ENCODE measurements at places on chromosomes 3 and 15. TPM values are rescaled to one million over a fixed set of nuclear protein-coding genes. Genes with fewer than 3 reads are reported as not detected.
A peak's percentile ranks its signal among the peaks of the same experiment; 100 is the strongest.

DUT gene
- 153 TPM for total RNA-seq

KNG1 gene
- total RNA-seq: 1.0 TPM

ILDR1 gene
- total RNA-seq: 18.4 TPM

GRCh38 chr15:54789376-54789775 is 407.4 kb downstream of the RSL24D1 start:
- no peak for DNase-seq

DNA sequence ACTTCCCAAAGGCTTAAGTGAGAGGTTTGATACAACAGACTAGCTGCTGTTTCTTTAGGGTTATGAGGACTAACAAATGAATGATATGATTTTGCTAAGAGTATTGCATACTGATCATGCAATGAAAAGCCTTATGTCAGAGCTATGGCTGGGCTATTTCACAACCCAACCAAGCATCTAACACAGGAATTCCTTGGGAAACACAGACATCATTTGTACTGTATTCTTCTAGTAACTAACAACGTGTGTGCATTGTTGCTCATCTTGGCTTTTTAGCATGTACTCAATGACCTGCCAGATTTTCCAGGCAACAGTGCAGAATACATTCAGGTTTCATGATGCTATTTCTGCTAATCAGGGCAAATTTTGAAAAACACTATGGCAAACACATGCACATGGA is 19.3 kb downstream of the PDZRN3 start:
- no peak for DNase-seq

DNA sequence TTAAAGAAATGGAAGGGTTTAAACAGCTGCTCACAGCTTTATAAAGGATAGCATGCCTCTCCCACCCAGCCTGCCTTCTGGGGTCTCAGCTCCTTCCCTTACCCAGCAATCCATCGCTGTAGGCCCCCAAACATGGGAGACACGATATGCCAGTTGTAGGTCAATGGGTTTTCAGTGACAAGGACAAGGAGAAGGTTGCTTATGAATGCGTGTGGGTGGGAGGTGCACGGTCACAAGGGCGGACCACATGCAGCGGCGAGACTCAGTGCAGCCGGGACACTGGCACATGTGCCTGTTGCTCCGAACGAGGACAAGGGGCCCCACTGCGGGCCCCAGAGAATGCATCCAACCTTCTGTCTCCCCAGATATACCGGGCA is 67.0 kb downstream of the MGLL start:
- DNase-seq: no peak

DNA sequence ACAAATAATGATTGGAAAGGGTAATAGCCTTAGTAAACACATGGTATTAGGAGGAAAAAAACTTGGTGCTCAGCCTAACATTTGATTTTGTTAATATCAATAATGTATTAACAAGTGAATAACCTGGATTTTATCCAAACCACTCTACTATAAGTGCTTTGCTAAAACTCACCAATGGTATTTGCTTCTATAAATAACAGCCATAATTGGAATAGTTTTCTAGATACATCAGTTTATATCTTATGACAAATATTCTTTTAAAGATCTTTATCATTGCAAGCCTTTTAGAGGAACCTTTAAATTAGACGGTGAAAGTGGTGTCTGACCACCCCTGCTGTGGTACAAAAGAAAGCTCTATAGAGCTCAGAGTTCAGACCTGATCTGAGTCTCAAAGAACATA is 123.9 kb downstream of the SHOX2 start:
- no peak for DNase-seq

CCR2 gene
- total RNA-seq: 1.5 TPM

STAB1 gene
- total RNA-seq: 41.1 TPM

DNA sequence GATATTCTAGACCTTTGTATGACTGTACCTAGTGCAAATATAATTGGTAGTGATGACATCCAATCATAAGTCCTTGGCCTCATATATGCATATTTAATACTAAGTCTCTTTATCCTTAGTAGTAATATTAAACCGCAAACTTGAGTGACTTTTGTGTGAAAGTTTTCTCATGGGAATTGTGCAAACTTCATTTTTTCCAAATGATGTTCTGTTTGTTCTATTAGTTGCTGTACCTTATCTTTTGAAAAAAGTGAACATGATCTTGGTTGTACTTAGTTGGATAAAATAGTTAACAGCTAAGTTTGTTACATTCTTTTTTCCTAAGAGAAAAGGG is 43.2 kb downstream of the TMEM45A start:
- DNase-seq: no peak

GRCh38 chr3:137035631-137036030 is 77.8 kb downstream of the IL20RB start:
- no peak for DNase-seq

GRCh38 chr3:88584451-88584850 is 434.7 kb downstream of the C3orf38 start:
- DNase-seq: no peak

ARHGAP31 gene
- 8.9 TPM for total RNA-seq

DNA sequence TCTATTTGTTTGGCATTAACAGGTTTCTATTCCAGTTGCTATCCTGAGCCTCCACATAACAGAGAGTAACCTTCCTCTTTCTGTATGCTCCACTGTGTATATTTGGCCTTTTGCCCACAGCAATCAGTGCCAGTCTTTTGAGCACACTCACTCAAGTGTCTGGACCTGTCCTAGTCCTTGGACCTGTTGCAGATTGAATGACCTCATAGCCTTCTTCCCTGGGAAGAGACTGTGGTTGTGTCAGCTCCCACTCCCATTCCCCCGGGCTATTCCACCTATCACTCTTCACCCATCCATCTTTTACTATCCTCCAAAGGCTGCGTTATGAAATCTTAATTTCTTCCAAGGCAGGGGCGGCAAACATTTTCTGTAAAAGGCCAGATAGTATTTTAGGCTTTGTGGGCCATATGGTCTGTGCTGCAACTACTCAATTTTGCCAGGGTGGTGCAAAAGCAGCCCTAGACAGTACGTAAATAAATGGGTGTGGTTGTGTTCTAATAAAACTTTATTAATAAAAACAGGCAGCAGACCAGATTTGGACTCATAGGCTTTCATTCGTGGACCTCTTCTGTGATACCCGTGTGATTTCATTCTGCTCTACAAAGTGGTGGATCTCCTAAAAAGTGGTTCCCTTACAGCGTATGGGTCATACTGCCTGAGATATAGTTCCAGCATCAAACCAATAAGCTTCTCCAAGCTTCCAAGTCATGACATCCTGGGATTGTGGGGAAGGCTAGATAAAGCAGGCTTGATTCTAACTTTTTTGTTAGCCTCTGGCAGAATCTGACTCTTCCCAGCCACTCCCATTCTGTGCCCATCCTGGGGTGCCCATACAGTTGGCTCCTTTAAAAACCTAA is 57.4 kb downstream of the CDAN1 start:
- no peak for DNase-seq

- DNase-seq: no peak
These were observed 42.9 kb upstream of the TSC22D2 start for GRCh38 chr3:150365132-150365604.

GRCh38 chr3:89851974-89852621 is 744.7 kb downstream of the EPHA3 start:
- DNase-seq: peak; percentile 31

DNA sequence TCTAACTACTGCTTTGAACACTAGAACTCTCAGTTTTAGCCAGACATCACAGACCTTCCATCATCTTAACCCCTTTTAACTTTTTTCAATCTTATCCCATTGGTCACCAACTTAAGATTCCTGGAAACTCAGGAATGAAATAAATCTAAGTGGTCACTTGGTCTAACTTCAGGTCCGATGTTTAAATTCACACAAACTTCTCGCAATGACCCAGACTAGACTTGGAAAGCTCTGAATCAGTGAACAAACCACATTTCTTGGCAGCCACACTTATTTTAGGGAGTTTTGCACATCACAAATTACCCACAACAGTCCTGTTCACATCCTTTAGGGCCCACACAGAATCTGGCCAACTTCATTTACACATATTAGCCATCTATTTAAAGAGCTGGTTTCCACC is 118.9 kb downstream of the MAGI1 start:
- no peak for DNase-seq

- peak; percentile 41 for DNase-seq
These were observed 172.7 kb downstream of the SYNPR start for GRCh38 chr3:63450634-63451363.

DNA sequence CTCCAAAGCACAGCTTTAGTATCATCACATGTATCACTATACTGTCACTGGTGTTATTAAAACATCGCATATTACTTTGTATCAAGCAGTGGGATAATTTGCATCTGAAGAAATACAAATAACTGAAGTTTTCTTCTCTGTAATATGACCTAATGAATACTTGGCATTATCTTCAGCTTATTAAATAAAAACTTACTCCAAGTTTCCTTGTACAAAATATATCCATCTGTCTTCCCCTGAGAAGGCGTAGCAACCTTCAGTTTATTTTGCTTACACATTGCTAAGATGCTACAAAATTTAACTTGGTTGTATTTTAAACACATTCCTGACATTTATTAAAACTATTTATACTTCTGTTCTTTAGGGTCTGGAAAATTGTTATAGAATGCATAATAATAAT is 13.7 kb downstream of the FGF7 start:
- no peak for DNase-seq

DUOXA1 gene
- total RNA-seq: 1.3 TPM
